ENCODE measurements at places on chromosomes 16 and 17.

- no peak for DNase-seq
These were observed 164.0 kb downstream of the LAT start for GRCh38 chr16:29148867-29149272.

GRCh38 chr16:14423344-14423743 lies 206.7 kb downstream of the PARN start:
- DNase-seq: no peak

- no peak for DNase-seq
These were observed 43.4 kb downstream of the GNAO1 start for GRCh38 chr16:56234737-56235136.

DNA sequence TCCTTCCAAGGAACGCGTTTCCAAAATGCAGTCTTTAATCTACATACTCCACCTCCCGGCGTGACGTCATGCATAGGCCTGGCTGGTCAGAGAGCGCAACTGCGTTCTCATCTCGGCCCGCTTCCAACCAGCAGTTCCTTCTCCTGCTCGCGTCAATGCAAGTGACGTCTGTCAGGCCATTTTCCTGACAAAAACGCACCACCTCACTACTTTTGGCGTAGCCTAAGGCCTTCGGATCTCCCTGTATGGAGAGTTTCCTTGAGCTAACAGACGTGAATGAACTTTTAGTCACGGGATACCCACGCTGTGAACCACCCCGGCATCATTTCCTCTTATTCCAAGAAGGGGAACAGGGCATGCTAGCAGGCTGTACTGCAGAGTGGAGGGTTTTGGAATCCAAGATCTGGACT lies 25.0 kb downstream of the TEX14 start:
- peak; percentile 70 for DNase-seq

GRCh38 chr17:13594762-13595598 lies 6.7 kb downstream of the HS3ST3A1 start:
- DNase-seq: peak; percentile 87

DNA sequence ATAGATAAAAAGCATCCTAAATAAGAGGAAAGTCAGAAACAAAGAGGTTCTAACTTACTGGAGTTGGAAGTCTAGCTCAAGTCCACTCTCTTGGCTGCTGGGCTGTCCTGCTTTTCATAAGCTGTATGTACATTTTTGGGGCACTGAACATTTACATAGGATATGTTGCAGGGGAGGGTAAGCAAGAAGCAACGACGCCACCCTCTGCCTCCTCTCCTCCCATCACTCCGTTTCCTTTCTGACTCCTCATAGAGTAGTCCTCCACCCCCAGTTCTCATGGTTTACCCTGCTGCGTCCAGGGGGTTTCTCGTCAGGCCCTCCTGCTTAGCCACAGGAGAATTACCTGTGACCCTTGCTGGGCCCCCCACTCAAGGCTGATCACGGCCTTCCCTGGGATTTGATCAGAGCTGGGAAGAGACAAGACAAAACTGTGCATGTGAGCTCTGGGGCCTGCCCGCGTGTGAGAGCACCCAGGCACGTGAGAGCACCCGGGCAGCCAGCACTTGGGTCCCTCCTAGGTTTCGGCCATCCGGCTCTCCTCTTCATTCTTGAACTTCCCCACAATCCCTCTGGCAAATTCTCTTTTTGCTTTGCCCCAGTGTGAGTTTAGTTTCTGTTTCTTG lies 37.1 kb downstream of the TMEM11 start:
- no peak for DNase-seq

All from amniotic epithelial cell (primary cell).